ENCODE measurements at places on chromosomes 12 and 14.

DNA sequence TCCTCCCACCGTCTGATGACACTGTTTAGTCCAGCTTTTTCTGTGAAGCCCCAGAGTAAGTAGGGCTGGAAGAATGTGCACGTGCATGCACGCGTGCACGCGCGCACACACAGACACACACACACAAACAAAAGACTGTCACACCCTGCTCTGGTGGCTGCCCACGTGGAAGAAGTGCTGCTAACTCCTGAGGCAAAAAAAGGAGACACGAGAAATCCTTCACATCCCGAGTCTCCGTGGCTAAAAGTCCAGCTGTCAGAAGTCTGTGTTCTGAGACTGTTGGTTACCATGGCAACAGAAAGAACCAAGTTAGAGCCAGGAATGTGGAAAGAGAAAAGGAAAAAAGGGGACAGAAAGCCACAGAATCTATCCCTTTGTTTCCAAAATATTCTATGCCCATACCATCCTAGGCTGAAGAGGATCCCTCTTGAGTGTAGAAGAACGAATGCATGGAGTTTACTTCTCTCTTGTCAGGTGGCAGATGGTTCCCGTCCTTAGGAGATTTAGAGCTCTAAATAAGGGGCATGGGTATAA, 1.6 kb upstream of the C12orf71 start:
- DNase-seq: peak; percentile 53

GRCh38 chr12:131066207-131066885, 112.6 kb downstream of the ADGRD1 start:
- DNase-seq: peak; percentile 28

DNA sequence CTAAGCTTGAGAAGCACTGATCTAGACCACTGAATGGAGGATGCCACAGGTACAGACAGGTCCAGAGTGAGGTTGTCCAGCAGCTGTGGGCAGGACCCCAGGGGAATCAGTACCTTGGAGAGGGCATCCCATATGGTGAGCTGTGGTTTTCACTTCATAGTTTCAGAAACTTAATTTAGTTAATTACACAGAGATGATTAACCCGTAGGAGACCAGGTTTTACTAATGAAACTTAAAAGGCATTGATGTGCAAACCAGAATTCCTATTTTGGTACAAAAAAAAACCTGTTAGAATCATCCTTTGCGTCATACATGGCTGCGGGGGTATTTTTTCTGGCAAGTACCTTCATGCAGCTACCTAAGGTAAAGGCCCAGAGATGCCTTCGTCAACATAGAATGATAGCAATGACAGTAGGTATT, 159.3 kb downstream of the DACT1 start:
- DNase-seq: no peak

DNA sequence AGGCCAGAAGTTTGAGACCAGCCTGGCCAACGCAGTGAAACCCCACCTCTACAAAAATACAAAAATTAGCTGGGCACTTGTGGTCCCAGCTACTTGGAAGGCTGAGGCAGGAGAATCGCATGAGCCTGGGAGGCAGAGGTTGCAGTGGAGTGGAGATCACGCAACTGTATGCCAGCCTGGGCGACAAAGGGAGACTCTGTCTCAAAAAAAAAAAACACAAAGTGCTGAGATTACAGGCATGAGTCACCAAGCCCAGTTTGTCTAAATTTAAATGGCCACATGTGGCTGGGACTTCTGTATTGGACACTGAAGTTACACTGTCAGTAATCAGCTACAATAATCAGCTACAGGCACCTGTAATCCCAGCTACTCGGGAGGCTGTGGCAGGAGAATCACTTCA, 100.9 kb upstream of the AEBP2 start:
- no peak for DNase-seq

DNA sequence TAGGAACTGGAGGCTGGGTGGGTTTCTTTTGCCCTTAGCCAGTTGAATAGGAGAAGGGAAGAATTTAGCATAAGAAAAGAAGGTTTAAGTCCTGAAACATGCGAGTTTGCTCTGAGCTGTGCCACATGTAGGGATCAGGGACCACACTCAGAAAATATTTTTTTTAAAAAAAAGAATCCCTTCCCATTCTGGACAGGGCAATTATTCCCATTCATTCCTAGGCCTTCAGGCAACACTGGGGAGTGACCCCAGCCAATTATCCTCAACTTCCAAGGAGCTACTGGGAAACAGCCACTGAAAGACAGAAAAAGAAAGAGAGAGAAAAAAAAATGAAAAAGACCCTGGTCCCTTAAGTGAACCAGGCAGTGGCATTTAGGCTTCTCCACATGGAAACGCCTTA, 115.1 kb downstream of the RIN3 start:
- no peak for DNase-seq
